ENCODE measurements at places on chromosomes 5 and 9. TPM values are rescaled to one million over a fixed set of nuclear protein-coding genes. Genes with fewer than 3 reads are reported as not detected.

GRCh38 chr9:38620483-38621433 is at the start of gene ANKRD18A:
TSS of gene ANKRD18A (minus strand) at chr9:38620596. CDS start at chr9:38620285, 311 bp downstream.
- DNase-seq: peak; percentile 15

PCBD2 gene
- not detected for polyA plus RNA-seq

DNA sequence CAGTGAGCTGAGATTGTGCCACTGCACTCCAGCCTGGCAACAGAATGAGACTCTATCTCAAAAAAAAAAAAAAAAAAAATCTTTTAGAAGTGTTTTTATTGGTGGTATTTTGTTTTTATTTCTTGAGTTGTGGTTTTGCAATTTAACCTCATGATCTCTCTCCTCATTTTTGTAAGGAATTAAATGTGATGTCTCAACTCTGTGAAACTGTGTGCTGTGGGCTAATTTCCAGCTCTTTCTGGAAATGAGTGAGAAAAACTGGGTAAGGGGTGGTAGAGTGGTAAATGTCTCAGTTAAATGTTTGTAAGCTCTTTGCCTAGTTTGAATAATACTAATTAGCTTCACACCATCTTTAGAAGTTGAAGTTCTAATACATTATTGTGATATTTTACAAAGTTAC is 29.0 kb downstream of the ACO1 start:
- DNase-seq: no peak

TRIP13 gene
- polyA plus RNA-seq: 9.8 TPM

All from muscle of arm (tissue), 14 donors.